ENCODE measurements at places on chromosomes 6 and 20.
A peak's percentile ranks its signal among the peaks of the same experiment; 100 is the strongest.

DNA sequence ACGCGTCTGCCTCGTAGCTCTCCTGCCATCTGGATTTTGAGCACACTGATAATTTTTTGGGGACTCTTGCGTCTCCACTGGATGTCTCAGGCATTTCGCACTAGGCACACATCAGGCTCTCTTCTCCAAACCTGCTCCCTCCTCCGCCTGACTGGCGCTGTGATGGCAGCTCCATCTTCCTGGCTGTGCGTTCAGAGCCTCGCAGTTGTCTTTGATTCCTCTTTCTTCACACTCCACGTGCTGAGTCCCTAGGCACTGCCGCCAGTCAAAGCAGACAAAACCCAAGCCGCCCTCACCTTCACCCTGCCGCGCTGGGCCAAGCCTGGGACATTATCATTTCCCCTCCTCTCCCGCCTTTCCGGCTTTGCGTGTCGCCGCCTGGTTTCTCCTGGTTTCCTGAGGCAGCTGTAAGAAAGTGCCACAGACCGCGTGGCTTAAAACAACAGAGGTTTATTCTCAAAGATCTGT is 778 bp downstream of the PSMG4 start:
- DNase-seq = peak; percentile 19

DNA sequence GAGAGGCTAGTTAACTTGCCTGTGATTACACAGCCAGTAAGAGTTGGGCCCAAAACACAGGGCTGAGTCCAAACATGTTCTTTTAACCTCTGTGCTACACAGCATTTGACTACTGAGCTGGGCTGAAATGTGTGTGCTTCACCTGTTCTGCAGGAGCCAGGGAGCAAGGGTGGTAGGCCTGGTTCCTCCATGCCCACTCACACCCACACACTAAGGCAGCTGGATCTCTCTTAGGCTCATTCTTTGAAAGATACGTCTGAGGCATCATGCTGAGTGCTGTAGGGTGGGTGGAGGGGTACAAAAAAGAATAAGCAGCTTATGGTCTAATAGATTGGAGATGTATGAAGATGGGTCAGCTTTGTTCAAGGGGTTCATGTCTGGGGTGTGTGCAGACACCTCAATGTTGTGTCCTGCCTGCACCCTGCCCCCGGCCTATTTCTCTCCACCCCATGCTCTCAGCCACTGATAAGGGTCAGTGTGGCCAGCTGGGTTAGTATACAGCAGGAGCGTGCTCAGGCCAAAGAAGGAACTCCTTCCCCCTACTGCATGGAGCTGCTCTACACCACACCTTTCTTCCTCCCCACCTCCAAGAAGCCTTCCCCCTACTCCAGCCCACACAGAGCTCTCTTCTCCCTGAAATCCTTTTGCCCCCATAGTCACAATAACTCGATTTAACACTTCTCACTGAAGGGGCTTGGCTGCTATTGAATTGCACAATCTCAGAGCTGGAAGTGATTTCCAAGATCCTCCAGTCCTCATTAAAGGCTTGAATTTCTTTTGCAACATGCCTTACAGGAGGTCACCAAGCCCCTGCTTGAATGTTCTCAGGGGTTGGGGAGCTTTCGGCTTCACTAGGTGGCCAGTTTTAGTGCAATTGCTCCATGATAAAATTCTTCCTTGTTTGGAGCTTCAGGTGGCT is 3.4 kb downstream of the PPP2R5D start:
- DNase-seq = no peak

DNA sequence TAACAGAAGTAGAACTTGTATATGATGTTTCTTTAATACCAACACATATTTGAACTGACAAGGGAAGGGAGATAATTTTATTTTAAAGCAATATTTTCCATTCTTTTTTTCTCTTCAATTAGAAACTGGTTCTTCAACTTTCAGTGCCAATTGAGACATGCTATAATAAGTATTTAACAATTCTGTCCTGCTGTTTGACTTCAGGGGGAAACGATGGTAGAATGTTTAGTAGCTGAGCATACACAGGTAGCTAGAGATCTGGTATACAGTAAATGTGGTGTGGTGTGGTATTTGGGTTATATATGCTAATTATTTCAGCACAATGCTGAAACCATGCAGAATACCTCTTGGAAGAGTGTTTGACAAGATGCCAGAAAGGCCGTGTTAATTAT is 156.9 kb downstream of the ARID1B start:
- no peak for DNase-seq

- DNase-seq = no peak
These were observed 160.2 kb upstream of the STXBP5 start for GRCh38 chr6:147043994-147044477.

GRCh38 chr6:94190030-94190429 is 770.7 kb upstream of the EPHA7 start:
- DNase-seq = no peak

DNA sequence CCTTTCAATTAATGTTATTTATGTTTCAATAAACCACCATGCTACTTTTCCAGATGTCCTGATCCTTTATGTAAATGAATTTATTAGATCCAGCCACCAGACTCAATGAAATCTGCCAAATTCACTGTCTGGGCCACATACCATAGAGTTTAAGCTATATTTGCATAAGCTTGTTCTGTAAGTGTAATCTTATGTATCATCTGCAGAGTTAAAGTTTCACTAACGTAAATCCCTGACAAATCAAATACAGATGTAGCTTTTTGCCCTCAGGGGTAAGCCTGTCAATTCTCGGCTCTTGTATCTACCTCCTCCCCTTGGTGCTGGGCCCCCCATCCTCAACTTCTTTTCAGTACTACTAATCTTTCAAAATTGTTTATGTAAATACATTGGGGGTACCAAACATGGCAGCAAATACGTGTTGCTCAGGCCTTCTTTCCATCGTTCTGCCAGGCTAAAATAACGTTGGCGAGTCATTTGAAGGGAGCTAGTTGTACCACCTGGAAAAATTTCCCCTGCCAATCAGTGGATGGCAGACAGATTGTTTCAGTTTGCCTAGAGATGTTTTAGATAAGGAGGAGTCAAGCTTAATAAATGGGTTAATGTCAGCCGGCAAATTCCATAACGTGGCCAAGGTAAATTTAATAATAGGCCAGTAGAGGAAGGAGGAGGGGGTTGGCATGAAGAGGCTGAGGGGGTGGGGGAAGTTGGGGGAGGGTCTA is 79.6 kb downstream of the RPS12 start:
- DNase-seq = no peak

GRCh38 chr20:2742934-2743559 is 50.5 kb downstream of the EBF4 start:
- peak; percentile 80 for DNase-seq

DNA sequence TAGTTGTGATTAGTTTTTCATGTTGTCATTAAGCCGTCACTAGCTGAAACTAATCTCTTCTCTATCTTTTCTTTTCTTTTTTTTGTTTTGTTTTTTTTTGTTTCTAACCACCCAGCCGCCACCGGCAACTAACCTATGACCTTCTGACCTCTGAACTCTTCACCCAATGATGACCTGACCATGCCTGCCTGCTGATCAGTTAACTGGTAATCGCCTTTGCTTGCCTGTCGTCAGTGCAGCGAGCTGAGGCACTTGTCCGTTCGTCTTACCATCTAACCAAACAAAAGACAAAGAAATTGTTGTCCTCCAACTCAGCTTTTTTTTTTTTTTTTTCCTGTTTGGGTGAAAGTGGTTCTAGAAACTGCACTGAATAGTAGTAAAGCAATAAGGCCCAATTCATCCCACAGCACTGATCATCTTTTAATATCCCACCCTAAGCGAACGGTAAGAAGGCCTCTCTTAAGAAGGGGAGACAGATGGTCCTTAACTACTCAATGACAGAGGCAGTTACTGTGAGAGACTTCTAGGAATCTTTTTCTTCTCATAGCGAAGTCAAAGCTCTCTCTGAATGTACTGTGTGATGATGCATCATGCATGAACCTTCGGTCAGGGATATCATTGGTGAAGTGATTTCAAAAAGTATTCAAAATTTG is 156.2 kb downstream of the QKI start:
- no peak for DNase-seq

- DNase-seq = no peak
These were observed 1.3 kb downstream of the SULF2 start for GRCh38 chr20:47783828-47784598.

- DNase-seq = no peak
These were observed 46.4 kb downstream of the MOCS1 start for GRCh38 chr6:39887692-39888450.

DNA sequence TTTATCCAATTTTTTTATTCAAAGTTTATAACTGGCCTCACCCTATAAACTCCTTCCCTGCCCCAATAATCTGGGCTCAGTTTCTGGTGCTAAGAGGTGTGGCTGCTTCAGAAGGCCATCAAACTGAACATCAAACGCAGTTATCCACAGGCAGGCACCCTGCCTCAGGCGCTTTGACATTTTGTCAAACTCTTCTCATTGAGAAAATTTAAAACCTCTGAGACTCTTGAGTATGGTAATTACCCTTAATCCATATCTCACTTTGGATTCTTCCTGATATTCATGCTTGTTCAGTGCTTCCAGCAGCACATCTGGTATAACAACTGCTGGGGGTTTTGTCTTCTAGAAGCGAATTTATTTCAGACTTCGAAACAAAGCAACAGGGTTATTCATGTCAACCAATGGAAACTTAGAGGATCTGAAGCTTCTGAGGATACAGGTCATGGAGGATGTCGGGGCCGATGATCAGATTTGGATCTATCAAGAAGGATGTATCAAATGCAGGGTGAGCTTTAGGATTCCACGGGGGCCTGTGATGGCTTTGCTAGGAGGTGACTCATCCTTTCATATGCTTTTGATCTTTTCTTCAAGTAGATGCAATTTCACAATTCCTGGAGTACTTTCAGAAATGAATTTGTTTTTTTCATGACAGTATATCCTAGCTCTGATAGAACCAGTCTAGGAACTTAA is 68.2 kb downstream of the RTN4IP1 start:
- no peak for DNase-seq

- no peak for DNase-seq
These were observed 279.2 kb upstream of the EXOC2 start for GRCh38 chr6:971981-972640.

DNA sequence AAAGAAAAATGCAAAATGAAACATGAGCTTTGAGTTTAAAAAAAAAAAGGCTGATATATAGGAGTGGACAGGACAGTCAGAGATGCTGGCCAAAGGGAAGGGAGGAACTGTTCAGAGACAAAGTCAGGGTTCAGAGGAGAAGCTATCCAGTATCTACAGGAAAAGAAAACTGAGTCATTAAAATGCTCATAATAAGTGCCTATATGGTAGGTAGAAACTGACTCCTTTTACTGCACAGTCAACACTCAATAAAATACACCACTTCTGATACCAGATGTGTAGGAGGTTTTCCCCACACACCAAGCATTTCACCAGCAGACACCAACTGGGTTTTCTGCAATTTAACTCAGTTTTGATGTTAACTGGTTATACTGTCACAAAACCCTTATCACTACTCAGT is 32.9 kb downstream of the FRK start:
- DNase-seq = no peak

- DNase-seq = no peak
These were observed 250.1 kb downstream of the TBX18 start for GRCh38 chr6:84514089-84514971.

- DNase-seq = no peak
These were observed 80.2 kb upstream of the SLC2A12 start for GRCh38 chr6:134132494-134133141.

- DNase-seq = peak; percentile 79
These were observed 121.0 kb downstream of the BCAS1 start for GRCh38 chr20:53949319-53949839.

DNA sequence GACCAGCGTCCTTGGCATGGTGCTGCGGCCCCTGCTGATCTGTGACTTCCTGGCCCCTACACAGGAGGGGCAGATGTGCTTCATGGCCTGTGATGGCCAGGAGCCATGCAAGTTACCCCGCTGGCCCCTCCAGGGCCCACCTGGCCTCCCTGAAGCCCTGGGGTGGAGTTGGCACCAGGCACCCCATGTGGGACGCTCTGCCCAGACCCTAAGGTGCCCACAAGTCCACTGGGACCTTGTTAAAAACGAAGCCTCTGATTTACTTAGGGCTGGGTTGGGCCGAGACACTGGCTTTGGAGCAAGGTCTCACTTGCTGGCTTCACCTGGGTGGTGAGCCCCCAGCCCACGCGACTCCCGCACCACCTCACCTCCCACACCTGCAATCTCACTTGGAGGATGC is 139.0 kb downstream of the PHACTR3 start:
- no peak for DNase-seq

- DNase-seq = no peak
These were observed 28.3 kb upstream of the CSNK2A1 start for GRCh38 chr20:571754-572441.

- no peak for DNase-seq
These were observed 23.6 kb upstream of the THEMIS start for GRCh38 chr6:127924440-127924839.

DNA sequence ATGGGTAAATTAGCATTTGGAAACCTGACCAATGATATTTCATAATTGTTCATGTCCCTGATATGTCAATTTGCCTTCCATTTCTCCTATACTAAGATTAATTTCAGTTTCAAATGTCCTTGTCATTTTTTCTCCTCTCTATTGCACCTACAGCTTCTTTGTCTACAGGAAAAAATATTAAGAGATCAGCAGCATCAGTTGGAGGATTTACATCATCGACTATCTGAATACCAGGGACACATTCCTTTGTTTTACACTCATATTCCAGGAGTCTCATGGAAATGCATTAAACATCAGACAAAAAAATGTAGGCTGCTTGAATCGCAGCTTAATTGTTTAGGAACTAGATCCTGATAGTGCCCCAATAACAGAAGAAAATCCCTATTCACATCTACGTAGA is 188.2 kb downstream of the PRKN start:
- DNase-seq = no peak

GRCh38 chr20:9068233-9068801 is 570 bp upstream of the PLCB4 start:
- no peak for DNase-seq
